AG04450 (cell line): ENCODE measurements at places on chromosomes 3 and 15. TPM values are rescaled to one million over a fixed set of nuclear protein-coding genes. Genes with fewer than 3 reads are reported as not detected.

SCN5A gene
- 0.63 and 1.4 TPM in 2 replicates for polyA plus RNA-seq

GASK1A gene
- polyA plus RNA-seq, result 0.43 and 0.46 TPM in 2 replicates

SV2B gene
- not detected in 2 replicates for polyA plus RNA-seq

GOLGA6L7 gene
- polyA plus RNA-seq, result not detected in 2 replicates

PLA2G4E gene
- polyA plus RNA-seq, result not detected in 2 replicates

KLHL40 gene
- not detected in 2 replicates for polyA plus RNA-seq

NBEAL2 gene
- polyA plus RNA-seq, result 2.1 and 2.9 TPM in 2 replicates

DNA sequence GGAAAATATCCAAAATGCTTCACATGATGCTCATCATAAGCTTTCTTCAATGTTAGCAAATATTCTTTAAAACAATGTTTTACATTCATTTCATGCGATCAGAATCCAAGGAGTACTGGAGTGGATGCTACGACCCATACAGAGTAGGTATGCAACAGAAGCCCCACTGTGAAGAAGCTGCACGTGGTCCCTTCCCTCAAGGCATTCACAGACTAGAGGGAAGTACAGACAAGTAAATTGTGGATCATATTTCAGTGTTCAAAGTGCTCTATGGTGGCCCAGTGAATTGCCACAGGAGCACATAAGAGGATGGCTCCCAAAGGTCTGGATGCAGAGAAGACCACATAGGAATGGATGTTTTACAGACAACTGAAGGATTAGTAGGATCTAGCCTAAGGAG lies 789.9 kb downstream of the IGSF11 start:
- no peak for DNase-seq

GRCh38 chr3:100532411-100532810 lies 40.0 kb downstream of the TMEM45A start:
- DNase-seq, result no peak

DNA sequence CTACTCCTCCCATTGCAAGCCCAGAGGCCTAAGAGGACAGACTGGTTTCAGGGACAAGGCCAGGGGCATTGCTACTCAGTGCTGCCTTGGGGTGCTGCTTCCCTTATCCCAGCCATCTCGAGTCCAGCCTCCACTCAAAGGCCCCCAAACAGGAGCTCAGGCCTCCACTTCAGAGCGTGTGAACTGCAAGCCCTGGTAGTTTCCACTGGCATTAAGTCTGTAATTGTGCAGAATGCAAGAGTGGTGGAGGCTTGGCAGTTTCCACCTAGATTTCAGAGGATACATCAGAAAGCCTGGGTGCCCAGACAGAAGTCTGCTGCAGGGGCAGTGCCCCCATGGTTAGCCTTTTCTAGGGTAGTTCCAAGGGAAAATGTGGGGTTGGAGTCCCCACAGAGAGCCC lies 192.8 kb upstream of the ST8SIA2 start:
- DNase-seq, result no peak

DNA sequence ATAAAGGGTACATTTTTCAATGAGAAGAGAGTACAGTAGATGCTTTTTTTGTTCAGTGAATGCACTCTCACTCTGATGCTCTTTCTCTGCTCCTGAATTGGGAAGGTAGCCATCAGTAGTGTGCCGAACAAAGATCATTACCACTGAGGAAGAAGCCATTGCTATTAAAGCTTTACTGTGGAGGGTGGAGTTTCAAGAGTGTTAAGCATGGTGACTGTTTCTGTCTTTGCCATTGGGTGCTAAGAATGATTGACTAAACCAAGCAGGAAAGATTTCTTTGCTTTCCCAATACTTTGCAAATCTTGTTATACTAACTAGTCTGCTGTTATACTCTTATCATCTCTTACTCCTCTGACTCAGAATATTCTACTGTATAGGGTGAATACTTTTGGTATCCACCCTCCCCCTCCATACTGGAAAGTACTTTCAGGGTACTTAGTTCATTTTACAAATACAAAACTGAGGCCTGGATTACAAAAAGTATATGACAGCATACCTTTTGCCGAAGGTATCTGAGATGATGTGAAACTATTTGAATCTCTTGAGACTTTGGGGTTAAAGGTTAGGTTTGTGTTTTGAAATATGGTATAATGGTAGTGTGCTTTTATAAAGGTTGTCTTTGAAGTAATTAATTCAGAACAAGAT lies 1.7 kb downstream of the RAB11A start:
- DNase-seq, result no peak

DNA sequence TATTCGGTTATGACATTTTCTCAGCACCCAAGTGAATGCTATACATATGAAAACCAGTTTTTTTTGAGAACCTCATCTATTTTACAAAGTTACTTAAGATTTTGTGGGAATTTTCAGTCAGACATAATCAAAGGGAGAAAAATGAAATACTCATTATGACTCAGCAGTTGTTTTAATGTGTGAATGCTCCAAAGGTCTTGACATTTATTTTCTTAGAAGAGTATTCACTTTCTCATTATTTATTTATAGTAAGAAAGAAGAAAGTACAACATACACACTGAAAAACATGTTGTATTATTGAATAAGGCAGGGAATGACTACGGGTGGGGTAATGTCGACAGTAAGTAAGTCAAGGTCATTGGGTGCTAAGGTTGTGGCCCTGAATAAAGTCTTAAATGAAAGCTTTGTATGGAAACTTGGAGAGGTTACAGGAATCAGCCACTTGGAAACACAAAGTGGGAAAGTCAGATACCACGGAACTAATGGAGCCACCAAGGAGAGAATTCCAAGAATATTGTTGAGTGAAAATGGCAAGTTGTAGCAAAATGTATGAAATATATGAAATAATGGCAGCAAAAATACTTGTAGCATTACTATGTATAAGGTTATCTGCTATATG lies 844.5 kb downstream of the TBL1XR1 start:
- DNase-seq, result no peak

GRCh38 chr3:49500205-49500731 lies 30.2 kb downstream of the DAG1 start:
- DNase-seq, result no peak

- no peak for DNase-seq
These were observed 1072.1 kb downstream of the PLOD2 start for GRCh38 chr3:145088917-145089316.

- DNase-seq, result no peak
These were observed 100.0 kb downstream of the DNAJB8 start for GRCh38 chr3:128366652-128367051.

DNA sequence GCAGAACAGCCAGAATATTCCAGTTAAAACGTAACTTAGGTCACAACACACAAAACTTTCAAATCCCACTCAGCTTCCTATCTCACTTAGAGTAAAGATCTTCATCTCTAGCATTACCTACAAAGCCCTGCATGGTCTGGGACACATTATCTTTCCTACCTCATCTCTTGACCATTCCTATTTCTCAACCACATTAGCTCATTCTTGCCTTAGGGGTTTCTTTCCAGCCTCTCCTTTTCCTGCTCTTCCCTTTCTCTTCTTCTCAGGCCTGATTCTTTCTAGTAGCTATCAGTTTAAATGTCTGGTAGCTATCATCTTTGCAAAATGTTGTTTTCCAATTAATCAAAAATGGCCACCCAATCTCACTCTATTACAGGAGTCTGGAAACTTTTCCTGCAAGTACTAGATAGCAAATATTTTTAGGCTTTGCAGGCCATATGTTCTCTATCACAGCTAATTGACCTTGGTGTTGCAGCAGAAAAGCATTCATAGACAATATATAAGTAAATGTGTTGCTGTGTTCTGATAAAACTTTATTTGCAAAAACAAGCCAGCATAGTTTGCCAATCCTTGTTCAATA lies 15.1 kb upstream of the CBLB start:
- no peak for DNase-seq

DNA sequence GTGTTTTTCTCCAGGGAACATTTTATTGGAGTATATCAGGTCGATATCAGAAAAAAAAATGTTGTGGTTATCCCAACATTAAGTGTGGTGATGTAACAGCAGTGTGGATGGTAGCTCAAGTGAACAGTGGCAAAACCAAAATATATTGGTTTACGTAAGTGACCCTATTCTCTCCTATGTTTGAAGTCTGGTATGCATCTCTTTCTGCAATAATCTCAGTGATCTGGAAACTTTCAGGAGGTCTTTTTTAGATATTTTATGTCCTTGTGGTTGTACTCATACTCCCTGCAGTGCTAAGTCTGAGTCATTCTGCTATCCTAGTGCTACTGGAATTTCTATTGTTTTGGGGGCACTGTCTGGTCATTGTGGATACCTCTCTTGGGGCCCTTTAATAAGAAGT lies 137.9 kb downstream of the SNRPN start:
- DNase-seq, result no peak

GRCh38 chr3:176914764-176915163 lies 282.5 kb downstream of the TBL1XR1 start:
- no peak for DNase-seq

DNA sequence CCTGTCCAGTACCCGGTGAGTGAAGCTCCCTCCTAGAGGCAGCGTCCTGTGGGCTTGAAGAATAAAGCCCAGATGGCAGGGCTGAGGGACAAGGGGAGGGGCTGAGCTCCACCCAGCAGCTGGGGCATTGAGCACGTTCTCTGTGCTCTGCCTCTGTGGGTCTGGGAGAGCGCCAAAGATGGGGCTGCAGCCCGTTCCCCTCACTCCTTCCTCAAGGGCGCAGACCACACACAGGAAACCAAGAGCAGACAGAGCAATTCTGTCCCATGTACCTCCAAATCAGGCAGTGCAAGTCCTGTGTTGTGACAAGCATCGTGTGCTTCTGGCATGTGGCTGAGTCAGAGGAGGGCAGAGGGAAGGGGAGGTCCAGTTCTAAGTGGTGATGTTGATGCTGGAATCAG lies 15.7 kb upstream of the KIF23 start:
- no peak for DNase-seq

GRCh38 chr15:73035221-73035620 lies 17.0 kb upstream of the NEO1 start:
- no peak for DNase-seq

DNA sequence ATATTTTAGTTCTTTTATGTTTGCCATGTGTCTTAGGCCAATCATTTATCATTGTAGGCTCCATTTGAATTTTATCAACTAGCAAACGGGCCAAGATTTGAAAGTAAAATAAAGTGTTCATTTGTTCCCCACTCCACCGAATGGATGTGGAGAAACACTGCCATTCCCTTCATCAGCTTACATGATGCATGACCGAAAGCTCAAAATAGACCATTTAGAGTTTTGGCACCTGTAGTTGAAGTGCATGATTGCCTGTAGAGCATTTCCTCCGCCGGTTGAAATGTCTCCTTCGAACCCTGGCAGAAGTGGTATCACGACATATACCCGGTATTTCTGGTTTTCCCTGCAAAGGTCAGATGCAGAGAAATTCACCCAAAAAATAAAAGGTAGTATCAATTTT lies 165.6 kb downstream of the PLD1 start:
- DNase-seq, result no peak

GRCh38 chr3:185330238-185330637 lies 32.7 kb upstream of the MAP3K13 start:
- no peak for DNase-seq

- no peak for DNase-seq
These were observed 122.8 kb upstream of the PRR20G start for GRCh38 chr3:127410678-127411077.

DNA sequence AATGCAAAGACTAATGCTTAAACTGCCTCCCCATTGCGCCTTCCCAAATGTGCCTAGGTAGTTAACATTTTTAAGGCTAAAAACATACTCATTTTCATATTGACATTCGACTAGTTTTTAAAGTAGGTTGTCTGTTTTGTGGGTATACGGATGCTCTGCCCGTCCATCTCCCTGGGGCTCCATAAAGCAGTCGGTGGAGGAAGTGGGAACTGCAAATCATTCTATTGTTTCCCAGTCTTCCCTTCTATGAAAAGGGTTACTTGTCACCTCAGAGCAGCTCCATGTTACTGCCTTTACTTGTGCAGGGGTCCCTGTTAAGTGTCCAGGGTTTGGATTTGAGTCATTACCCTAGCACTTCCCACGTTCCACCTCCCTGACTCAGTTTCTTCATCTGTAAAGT lies 10.9 kb downstream of the CHCHD6 start:
- DNase-seq, result no peak

GRCh38 chr3:135989242-135989641 lies 23.7 kb downstream of the PPP2R3A start:
- DNase-seq, result no peak

GRCh38 chr3:72188536-72188935 lies 403.6 kb upstream of the PROK2 start:
- DNase-seq, result no peak
